IMR-90 (cell line): ENCODE measurements at places on chromosomes 1 and 21. TPM values are rescaled to one million over a fixed set of nuclear protein-coding genes. Genes with fewer than 3 reads are reported as not detected.

- DNase-seq, result no peak
Measured at GRCh38 chr1:29312469-29313461, 76.4 kb downstream of the PTPRU start.

- DNase-seq, result no peak
Measured at GRCh38 chr1:198328458-198329032, 171.7 kb downstream of the NEK7 start.

DNA sequence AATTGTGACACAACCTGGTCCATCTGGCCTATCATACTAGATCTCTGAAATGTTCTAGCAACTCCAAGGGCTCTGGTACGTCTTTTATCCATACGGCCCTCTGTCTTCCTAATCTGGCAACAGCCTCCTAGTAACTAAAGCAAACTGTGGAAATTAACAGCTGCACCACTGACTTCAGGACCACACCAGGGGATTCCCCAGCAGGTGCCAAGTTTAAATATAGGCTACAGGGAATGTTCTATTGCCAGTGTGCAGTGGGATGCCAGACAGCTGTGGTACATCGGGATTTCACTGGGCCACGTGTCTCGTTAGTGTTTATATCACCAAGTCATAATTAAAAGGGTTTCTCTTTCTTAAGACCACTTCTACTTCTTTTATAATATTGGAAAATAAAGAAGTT is 94.3 kb downstream of the RGS2 start:
- no peak for DNase-seq

- DNase-seq, result no peak
Measured at GRCh38 chr1:59006289-59006658, 222.4 kb upstream of the JUN start.

- DNase-seq, result no peak
Measured at GRCh38 chr21:35873441-35873840, 186.9 kb downstream of the SETD4 start.

DNA sequence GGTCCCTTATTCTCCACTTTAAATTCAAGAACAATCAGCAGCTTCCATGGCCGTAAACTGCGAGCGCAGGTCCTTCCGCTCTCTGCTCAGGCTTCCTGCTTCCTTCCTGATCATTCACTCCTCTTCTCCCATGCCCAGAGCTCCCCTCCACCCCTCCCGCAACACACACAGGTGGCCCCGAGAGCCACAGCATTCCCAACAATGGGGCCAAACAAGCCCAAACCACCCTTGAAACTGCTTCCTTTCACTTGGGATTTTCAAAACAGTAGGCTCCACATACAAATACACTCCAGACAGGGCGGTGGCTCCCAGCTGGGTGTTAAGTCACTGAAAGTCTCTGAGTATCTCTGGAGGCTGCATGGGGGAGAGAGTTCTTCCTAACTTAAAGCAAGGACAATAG is 11.4 kb downstream of the FAM89A start:
- no peak for DNase-seq

GRCh38 chr1:209800984-209801834 is 4.7 kb downstream of the IRF6 start:
- DNase-seq, result peak; percentile 42

GRCh38 chr1:36475341-36475740 is 7.4 kb downstream of the CSF3R start:
- no peak for DNase-seq

GRCh38 chr1:236808564-236809130 is 13.6 kb downstream of the MTR start:
- DNase-seq, result peak; percentile 21

GRCh38 chr1:53377438-53377841 is 49.6 kb upstream of the LRP8 start:
- no peak for DNase-seq

Gene CNST
- 25.5 and 32.8 TPM in 2 replicates for total RNA-seq

- DNase-seq, result peak; percentile 67
Measured at GRCh38 chr1:43526002-43526401, 4.7 kb upstream of the PTPRF start.

GRCh38 chr1:42037586-42037985 is 115.6 kb upstream of the GUCA2B start:
- DNase-seq, result no peak

DNA sequence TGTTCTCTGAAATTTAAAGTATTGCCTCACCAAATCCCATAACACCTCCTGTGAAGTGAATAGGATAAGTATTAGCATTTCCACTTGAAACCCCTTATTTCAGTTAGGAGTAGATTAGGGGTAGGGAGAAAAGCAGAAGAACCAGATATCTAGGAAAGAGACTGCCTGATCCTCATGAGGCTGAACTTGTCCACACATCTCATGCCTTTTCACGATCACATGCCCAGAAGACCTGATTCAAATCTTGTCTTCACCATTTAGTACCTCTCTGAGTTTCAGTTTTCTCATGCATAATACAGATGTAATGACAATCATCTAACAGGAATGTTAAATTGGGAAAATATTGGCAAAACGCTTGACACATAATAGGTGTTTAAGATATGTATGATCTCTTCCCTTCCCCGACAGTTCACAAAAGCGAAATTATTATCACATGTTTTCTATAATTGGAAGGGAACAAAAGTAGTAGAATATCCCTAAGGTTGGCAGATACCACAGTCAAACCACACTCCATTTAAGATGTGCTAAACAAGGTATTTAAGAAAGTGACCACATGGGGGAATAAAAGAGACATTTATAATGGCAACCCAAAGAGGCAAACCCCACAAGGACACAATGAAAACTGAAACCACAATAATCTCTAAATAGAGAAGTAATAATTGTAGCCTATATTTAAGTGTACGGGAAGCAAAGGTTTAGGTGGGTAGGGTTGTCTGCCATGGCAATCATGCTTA is 25.2 kb downstream of the GFI1 start:
- DNase-seq, result no peak

GRCh38 chr1:71068325-71069240 is 12.3 kb downstream of the ZRANB2 start:
- no peak for DNase-seq

- no peak for DNase-seq
Measured at GRCh38 chr1:26493267-26493666, 21.0 kb downstream of the HMGN2 start.

DNA sequence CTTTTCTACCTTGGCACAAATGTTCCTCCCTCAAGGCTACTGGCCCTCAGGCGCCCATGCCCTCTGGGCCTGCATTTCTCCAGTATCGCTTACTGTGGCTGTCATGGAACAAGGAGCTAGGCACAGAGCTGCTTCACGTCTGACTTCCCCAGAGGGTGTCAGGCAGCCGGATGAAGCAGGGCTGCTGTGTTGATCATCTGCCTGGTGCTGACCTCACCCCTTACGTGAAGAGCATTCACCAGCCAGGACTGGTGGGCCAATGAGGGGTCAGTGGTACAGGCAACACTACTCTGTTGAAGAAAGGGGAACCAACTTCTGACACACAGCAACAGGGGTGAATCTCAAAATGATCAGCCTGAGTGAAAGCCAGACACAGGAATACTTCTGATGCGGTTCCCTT is 215.5 kb upstream of the GALNT2 start:
- no peak for DNase-seq

Gene MYBPH
- total RNA-seq, result not detected in 2 replicates

Gene NES
- total RNA-seq, result 40.1 and 46.1 TPM in 2 replicates

GRCh38 chr1:86714159-86714558 is 9.8 kb downstream of the SH3GLB1 start:
- peak; percentile 23 for DNase-seq

- DNase-seq, result peak; percentile 96
Measured at GRCh38 chr1:20426923-20427322, 59.1 kb downstream of the CAMK2N1 start.

DNA sequence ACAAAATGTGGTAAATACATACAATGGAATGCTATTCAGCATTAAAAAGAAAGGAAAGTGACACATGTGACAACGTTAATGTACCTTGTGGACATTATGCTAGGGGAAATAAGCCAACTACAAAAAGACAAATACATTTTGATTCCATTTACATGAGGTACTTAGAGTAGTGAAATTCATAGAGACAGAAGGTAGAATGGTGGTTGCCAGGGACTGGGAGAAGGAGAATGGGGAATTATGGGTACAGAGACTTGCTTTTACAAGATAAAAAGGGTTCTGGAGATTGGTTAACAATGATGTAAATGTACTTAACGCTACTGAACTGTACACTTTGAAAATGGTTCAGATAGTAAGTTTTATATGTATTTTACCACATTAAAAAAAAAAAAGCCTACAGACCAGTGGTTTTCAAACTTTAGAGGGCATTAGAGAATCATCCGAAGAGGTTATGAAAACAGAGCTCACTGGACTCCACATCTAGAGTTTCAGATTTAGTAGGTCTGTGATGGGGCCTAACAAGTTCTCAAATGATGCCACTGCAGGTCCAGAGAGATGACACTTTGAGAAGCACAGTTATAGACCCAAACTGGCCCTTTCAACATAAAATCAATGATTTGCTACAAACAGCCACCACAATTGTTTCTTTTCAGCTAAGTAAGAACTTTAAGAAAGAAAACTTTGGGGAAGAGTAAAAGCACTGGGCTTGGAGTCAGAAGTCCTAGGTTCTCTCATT is 9.6 kb upstream of the ADCY10 start:
- no peak for DNase-seq

DNA sequence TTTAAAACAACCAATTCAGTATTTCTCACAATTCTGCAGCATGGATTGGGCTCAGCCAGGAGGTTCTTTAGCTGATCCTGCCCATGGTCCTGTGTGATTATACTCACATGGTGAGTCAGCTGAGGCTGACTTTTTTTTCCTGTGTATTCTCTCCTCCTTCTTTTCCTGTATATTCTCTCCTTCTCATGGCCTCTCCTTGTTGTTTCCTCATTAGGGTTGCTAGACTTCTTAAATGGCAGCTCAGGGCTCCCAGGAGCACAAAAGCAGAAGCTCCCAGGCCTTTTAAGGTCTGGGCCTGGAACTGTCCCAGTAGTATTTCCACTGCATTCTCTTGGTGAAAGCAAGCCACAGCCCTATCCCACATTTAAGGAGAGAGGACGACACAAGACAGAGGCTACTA is 26.8 kb downstream of the VANGL1 start:
- DNase-seq, result peak; percentile 57

- no peak for DNase-seq
Measured at GRCh38 chr21:44428281-44428960, 26.9 kb upstream of the LRRC3 start.

- DNase-seq, result no peak
Measured at GRCh38 chr1:234069760-234070159, 165.3 kb downstream of the SLC35F3 start.

- DNase-seq, result no peak
Measured at GRCh38 chr1:6223617-6224016, 12.1 kb downstream of the ICMT start.

DNA sequence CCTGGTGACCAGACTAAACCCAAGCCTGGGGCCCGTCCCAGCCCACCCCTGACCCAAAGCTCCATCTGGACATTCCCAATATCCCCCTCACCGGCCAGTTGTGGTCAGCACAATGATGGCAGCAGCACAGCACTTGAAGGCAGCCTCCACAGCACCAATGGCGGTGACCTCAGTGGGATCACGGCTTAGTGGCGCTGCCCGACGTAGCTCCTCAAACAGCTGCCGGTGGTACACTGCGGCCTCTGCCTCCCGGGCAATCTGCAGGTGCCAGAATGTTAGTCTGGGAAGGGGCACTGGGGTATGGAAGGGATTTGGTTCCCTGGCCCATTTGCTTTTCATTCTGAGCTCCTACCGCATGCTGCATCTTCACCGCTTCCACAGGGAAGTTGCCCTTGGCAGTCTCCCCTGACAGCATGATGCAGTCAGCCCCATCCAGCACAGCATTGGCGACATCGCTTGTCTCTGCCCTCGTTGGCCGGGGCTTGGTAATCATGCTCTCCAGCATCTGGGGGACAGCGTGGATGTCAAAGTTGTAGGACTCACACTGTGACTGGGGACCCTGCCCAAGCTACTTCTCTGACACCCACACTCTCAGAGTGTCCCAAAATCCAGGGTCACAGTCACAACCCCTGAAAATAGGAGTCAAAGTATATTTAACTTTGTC is 8.0 kb downstream of the PKLR start:
- DNase-seq, result no peak

GRCh38 chr1:187622545-187622944 is 793.8 kb downstream of the PLA2G4A start:
- no peak for DNase-seq

GRCh38 chr21:42009018-42009830 is 936 bp downstream of the ZBTB21 start:
- peak; percentile 81 for DNase-seq

Gene GBP4
- not detected in 2 replicates for total RNA-seq

- peak; percentile 100 for DNase-seq
Measured at GRCh38 chr1:204438628-204439027, 27.0 kb upstream of the PPP1R15B start.

- DNase-seq, result no peak
Measured at GRCh38 chr1:62355095-62355494, 35.9 kb upstream of the KANK4 start.

GRCh38 chr1:156809281-156809680 is 7.4 kb downstream of the SH2D2A start:
- no peak for DNase-seq

GRCh38 chr1:66311092-66311491 is 222.9 kb upstream of the SGIP1 start:
- DNase-seq, result peak; percentile 50

- no peak for DNase-seq
Measured at GRCh38 chr1:219175212-219175564, 1.5 kb downstream of the LYPLAL1 start.

DNA sequence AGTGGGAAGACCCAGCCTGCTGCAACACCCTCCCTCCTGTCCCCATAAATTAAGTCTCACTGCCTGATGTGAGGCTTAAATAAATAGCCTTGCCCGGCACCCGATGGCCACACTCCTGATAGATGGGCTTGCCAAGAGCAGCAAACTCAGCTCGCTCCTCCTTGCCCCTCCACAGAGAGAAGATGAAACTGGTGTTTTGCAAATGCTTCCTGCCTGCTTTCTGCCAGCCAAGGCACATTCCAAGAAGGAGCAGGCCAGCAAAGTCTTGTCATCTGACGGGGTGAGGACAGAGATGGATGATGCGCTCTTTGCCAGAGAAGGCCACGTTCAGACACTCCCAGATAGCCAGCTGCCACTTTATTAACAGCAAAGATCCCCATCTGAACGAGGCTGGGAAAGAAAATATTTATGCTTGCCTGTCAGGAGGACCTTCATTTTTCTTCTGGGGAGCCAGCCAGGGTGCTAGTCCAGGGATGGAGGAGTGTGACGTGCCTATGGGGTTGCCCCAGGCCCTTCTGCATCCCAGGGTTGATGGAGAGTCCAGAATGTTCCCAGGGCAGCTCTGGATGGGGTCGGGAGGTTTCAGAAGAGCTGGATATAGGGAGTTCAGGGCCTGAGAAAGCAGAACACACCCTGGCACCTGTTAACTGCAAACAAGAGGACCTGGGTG is 265.4 kb downstream of the FOXD2 start:
- no peak for DNase-seq

DNA sequence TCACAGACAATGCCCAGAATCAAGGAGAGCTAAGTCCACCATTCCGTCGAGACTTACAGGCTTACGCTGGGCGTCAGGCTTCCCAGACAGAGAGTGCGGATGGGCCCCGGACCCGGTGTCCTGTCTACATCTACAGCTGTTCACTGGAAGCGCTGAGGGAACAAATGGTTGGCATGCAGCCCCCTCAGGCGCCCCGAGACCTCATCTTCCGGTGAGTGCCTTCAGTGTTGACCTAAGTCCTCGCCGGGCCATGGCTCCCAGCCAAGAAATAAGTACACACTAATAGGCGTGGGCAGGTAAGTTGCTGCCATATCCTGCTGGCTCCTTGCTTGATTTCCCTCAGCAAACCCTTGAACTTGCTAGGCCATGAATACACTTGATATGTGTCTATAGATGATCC is 26.2 kb downstream of the HYI start:
- DNase-seq, result no peak
